Esophagus squamous epithelium (tissue), 5 donors: ENCODE measurements at places on chromosomes 11 and 22.

DNA sequence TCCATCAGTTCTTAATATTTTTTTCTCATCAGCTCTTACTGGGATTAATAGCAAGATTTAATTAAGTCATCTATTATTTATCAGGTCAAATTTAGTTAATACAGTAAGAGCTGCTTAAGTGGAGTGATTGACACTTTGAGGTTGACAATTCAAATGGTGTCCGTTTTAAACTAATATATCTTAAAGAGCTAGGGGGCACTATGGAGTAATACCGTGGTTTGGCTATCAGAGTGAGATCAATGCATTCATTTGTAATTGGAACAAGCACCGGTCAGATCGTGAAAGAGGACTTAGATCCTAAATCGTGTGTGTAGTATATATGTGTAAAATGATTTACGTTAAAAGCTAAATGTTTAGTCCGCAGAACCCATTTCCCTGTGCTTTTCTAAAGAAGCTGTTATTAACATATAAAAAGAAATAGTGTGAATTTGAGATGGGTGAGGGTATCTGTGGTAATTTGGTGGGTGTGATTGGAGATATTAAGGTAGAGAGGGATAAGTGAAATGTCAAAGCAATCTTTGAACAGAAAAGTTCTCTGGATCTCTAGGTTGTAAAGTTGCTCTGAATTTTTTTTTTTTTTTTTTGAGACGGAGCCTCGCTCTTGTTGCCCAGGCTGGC is 2.3 kb downstream of the SIK2 start:
- DNase-seq, result no peak

DNA sequence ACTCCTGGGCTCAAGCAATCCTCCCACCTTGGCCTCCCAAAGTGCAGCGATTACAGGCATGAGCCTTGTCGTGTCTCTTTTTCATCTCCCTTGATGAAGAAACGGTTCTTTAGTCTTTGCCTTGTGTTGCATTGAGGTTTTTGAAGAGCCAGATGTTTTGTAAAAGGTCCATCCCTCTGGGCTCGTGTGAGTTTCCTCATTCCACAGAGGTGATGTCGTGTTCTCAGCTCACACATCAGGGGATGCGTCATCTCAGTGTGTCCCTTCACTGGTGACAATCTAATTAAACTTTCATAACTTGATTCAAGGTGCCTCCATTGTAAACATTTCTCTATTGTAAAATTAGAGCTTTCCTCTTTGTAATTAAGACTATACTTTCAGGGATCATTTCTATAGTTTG is 29.7 kb upstream of the TEF start:
- DNase-seq, result no peak

DNA sequence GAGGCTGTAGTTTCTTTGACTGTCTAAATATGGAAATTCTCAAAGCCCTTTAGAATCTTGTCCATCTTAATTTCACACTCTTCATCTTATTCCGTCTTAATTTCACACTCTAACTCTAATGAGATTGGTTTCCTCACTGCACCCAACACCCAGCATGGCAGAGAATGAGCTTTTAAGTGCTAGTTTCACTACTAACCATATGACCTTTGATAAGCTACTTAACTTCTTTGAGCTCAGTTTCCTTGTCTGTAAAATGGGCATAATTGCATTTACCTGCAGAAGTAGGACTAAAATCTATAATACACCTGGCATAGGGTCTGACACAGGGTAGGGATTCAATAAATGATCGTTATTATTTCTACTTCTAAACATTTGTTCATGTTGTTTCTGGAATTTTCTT is 30.4 kb downstream of the TBCEL start:
- no peak for DNase-seq

GRCh38 chr11:64545619-64546018 is 45.4 kb upstream of the SLC22A12 start:
- DNase-seq, result no peak

DNA sequence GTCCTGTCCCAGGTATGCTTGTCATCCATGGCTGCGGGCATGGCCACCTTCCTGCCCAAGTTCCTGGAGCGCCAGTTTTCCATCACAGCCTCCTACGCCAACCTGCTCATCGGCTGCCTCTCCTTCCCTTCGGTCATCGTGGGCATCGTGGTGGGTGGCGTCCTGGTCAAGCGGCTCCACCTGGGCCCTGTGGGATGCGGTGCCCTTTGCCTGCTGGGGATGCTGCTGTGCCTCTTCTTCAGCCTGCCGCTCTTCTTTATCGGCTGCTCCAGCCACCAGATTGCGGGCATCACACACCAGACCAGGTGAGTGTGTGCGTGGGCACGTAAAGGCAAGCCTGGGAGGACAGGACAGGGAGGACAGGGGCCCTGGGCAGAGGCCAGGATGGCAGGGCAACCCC is 42.4 kb downstream of the SLCO2B1 start:
- DNase-seq, result no peak

GRCh38 chr11:75855206-75855605 is 40.2 kb downstream of the UVRAG start:
- no peak for DNase-seq

DNA sequence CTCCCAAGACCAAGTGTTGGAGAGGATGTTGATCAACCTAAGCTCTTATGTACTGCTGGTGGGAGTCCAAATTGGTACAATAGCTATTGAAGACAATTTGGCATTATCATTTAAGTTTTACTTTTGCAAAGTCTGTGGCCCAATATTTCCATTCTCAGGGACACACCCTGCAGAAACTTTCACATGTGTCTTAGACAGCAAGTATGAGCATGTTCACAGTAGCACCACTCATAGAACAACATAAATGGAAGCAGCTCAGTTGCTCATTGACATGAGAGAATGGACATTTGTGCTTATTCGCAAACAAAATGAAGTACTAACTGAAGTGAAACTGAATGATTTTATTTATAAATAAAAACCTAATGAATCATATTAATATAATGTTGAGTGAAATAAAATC is 135.5 kb downstream of the NOX4 start:
- no peak for DNase-seq

DNA sequence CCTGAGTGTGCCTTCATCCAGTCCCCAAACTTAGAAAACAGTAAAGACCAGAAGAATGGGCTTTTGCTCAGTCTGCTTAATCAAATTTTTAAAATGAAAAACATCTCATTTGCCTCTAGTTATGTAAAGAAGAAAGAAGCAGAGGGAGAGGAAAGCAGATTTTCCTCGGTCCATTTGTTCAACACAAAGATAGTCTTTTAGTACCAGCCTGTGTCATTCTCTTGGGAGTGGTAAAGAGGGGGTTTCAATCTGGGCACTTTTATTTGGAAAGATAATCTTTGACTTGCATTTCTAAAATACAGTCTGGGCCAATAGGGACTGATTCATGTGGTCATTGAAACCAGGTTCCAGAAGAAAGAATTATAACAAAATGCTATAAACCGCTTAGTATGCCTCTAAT is 29.5 kb downstream of the KREMEN1 start:
- no peak for DNase-seq

- no peak for DNase-seq
Measured at GRCh38 chr11:21561581-21561980, 631.3 kb upstream of the ANO5 start.

GRCh38 chr11:56890584-56891305 is 98.0 kb upstream of the OR5AK2 start:
- no peak for DNase-seq

GRCh38 chr22:49184736-49185135 is 642.9 kb downstream of the BRD1 start:
- DNase-seq, result no peak

GRCh38 chr11:63866211-63866610 is 27.3 kb downstream of the MARK2 start:
- DNase-seq, result no peak

GRCh38 chr11:69646493-69647389 is 5.8 kb downstream of the CCND1 start:
- DNase-seq, result no peak

DNA sequence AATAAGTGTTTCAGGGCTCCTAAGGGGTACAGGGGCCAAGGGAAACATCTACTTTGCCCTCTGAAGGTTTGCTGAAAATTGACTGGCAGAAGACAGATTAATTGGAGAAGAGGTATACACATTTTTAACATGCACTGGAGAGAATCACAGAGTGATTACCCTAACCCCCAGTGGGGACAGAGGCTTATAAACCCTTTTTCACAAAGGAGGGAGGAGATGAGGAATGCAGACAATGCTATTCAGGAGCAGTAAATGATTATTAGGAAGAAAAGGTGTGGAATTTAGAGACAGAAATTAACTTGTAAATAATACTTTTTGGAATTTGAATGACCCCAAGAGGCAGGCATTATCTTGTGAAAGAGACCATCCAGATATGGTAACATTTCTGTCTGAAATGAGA is 582.4 kb upstream of the B3GAT1 start:
- no peak for DNase-seq

DNA sequence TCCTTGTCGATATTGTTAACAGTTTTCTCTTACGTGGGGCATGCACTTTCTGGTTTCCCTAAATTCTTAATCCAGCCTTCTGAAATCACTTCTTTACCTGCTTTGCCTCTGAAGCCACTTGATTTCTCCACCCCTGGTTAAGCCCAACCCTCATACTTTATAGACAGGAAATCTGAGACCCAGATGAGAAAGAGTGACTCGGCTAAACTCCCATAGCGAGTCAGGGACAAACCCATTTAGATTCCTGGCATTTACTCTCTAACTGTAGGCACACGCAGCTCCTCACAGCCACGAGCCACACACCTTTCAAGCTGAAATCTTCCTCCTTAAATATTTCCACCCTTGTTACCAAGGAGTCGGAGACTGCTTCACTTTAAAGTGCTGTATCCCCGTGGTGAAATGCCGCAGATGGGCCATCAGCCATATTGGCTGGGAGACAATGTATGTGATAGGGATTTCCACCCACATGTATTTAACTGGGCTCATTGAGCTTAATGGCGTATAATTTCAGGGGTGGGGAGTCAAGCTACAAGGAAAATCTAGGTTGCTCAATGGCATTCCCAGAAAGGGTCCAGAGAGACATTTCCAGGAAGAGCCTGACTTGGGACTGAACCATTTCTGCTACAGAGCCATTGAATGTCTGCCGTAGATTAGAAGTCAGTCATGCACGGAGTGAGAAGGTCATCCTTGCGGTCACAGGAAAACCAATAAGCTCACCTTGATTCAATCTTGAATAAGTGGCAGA is 49.9 kb upstream of the GRK3 start:
- no peak for DNase-seq

DNA sequence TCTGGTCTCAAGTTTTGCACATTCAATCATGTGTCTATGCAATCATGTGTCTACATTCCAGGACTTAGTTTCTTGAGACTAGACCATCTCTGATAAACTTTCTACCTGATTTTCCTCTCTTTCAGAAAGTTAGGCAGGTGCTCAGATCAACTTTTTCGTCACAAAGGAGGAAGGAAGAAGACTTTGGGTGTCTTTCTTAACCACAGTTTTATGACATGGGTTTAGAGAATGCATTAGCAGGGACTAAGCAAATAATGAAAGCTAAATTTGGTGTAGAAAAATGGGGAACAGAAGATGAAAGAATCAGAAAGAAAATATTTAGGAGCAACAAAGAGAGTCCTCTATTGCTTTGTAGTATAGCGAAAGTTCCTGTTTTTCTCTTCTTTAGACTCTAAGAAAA is 7.7 kb upstream of the GLYATL1B start:
- no peak for DNase-seq

- no peak for DNase-seq
Measured at GRCh38 chr11:71420455-71421241, 27.5 kb downstream of the DHCR7 start.

DNA sequence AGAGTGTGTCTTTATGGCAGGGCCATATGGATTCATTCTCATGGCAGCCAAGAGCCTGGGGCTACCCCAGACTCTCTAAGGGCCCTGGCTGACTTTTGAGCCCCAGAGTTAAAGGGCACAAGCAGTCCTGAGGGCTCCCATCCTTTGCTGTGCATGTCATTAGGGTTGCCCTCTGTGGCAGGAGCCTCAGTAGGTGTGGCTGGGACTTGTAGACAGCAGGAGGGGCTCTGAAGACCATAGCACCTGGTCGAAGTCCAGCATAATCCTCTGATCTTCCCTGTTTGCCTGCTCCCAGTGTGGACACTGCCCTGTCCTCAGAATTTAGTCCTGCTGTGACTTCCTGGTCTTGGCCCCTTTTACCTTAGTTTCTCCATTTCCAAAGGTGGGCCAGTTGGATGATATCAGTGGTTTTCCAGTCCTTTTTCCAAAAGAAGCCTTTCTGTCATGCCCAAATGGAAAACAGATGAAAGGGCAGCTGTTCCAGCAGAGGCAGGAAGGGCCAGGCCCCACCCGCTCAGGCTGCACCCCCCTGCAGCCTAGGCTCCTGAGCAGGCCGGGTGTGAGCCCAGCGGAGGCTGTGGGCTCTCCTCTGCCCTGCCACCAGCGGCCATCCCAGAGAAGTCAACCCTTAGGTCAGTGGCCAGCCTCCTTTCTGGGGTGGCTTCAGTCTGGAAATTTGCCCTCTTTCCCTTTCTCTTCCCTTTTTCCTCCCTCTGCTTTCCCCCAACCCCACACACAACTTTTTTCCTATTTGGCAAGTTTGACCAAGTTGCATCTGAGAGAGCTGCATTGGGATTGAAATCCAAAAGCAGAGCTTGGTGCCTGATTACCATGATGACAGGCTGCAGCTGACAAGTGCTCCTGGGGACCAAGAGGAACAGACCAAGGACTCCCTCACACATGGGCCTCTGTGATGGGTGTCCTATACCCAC is 32.8 kb upstream of the SUSD2 start:
- no peak for DNase-seq

- no peak for DNase-seq
Measured at GRCh38 chr11:102647430-102647829, 22.3 kb upstream of the MMP20 start.

- no peak for DNase-seq
Measured at GRCh38 chr11:123354371-123354975, 75.6 kb upstream of the GRAMD1B start.

DNA sequence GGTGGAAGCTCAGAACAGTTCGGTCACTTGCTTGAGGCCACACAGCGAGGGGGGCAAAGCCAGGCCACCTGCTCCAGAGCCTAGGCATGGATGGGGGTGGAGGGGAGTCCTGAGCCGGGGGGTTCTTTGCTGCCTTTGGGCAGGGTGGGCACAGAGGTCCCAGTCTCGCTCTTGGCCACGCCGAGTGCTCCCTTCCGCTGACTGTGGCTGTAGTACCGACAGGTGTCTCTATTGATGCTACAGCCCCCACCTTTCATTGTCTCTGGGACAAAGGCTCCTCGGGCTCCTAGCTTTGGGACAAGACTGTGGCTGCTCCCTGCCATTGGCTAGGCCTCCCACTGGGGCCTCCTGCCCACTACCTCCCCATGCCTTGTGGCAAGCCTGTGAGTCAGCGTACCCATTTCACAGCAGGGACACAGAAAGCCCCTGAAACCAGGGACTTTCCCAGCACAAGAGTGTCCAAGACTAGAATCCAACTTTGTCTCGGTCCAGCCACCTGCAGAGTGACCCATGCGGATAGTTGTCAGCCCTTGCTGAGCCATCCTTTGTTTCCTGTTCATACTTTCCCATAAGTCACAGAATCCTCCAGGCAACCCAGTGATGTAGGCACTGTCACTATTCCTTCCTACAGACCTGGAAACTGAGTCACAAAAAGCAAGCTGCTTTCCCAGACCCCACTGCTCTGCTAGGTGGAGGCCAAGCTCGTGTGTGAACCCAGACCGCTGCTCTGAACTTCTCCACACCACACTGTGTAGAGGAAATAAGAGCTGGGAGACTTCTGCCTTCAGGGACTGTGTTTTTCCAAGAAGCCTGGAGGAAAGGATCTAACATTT is 17.2 kb downstream of the MYEOV start:
- DNase-seq, result no peak
